ENCODE measurements at places on chromosomes 12 and 14. TPM values are rescaled to one million over a fixed set of nuclear protein-coding genes. Genes with fewer than 3 reads are reported as not detected.
A peak's percentile ranks its signal among the peaks of the same experiment; 100 is the strongest.

The KRT79 gene
- 0.16 TPM for total RNA-seq

The RNF34 gene
- total RNA-seq = 21.4 TPM

The IL22 gene
- not detected for total RNA-seq

The JAG2 gene
- 22.4 TPM for total RNA-seq

The PLEKHD1 gene
- 0.24 TPM for total RNA-seq

The BICDL1 gene
- 12.6 TPM for total RNA-seq

The ENDOU gene
- 0.62 TPM for total RNA-seq

The COL2A1 gene
- total RNA-seq = not detected

The MUCL1 gene
- not detected for total RNA-seq

The ZBTB42 gene
- total RNA-seq = 5.2 TPM

DNA sequence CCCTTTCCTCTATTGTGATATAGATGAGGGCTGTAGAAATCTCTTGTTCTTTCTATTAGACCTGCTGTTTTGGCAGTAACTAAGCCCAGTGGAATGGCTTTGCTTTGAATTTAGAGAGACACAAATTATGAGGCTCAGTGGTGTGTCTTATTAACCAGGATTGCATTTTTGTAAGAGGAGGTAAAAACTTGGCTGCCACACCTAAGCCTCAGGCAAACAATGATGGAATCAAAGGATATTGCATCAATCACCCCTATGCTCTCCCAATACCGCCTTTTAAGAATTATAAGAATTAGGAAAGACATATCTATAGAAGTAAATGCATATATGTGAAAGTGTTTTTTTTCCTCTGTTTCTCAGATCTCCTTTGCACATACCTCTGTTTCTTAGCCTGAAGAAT lies 63.3 kb downstream of the ACSS3 start:
- DNase-seq = no peak

DNA sequence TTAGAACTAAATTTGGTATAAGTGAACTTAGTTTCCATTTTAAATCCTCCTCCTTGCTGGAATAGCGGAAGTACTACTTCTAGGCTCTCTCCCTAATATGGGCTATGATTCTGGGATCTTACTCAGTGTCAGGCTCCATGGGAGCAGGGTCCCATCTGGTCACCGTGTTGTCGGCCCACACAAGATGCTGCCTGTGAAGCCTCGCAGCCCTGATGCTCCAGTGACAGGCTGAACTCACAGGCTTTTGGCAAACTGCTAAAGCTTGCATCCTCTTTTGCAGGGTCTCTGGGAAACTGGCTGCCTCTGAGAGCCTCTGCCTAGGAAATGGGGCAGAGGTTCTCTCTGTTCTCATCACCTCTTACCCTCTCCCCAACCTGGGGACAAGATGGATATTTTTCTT lies 88.4 kb downstream of the RPAP3 start:
- no peak for DNase-seq

DNA sequence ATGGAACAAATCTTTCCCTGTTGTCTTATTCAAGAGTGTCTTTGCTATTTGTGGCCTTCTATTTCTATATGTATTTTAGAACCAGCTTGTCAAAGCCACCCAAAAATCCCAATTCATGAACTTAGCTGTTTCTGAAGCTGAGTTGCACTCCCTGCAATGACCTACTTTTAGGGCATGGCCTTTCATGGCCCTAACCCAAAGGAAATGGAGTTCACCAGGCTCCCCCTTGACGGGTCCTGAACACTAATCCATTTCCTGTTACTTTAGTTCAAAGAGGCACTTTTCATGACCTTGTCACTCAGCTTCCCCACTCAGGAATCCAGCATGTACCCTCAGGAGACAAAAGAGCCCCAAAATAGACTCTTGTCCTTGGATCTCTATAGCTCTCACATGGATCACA lies 7.6 kb downstream of the TMED8 start:
- DNase-seq = no peak

GRCh38 chr14:91315844-91316267 lies 71.4 kb upstream of the GPR68 start:
- DNase-seq = no peak

DNA sequence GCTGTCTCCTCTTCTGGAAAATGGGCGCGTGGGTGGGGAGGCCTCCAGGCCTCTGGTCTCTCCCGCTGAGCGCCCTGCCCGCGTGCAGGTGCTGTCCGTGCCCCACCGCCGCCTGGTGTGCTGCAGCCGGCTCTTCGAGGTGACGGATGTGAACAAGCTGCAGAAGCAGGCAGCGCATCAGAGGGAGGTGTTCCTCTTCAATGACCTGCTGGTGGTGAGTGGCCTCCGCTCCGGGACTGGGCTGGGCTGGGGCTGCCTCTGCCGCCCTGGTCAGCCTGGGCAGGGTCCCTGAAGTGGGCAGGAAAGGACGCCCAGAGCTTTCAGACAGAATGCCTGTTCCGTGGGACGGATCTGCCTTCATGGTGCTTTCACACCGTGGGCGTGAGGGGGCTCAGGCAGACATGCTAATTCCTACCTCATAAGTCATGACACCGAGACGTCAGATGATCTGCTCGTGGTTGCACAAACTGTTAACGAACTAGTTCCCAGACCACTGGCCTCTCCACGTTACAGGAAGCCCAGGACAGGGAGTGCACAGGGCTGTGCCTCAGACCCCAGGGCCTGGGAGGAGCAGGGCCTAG lies 50.5 kb downstream of the SLC6A12 start:
- no peak for DNase-seq

DNA sequence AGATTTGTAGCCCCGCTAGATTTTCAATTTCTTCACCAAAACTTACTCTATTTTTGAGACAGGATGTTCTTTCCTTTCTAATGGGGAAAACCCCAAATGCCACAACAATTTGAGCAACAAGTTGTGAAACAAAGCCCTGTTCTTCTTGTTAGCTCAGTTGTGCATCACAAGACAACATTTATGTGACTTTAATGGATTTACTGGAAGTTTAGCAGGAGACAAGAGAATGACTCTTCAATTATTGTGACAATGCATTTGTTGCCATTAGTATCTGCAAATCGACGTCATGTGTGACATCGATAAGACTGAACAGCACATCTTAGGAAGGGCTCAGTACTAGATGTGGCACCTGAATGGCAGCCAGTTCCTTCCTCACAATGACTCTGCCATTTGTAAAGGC lies 1028.9 kb upstream of the TMEM132C start:
- DNase-seq = no peak

GRCh38 chr12:131074221-131075083 lies 120.7 kb downstream of the ADGRD1 start:
- peak; percentile 69 for DNase-seq

DNA sequence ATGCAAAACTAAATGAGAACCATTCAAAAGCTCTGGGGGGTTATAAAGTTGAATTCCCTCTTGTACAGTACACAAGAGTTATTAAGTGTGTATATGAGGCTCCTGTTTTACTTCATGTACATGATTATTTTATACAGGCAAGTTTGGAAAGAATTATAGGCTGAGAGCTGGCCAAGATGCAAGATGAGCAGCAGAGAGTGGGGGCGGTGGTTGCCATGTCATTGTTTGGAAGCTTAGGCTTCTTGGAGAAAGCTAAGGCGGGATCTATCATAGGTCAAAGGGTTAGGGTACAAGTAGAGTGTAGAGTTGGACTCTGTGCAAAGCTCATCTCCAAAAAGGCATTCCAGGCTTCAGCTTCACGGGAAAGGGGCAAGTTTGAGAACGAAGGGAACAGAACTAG lies 297.1 kb upstream of the TBX3 start:
- DNase-seq = no peak

DNA sequence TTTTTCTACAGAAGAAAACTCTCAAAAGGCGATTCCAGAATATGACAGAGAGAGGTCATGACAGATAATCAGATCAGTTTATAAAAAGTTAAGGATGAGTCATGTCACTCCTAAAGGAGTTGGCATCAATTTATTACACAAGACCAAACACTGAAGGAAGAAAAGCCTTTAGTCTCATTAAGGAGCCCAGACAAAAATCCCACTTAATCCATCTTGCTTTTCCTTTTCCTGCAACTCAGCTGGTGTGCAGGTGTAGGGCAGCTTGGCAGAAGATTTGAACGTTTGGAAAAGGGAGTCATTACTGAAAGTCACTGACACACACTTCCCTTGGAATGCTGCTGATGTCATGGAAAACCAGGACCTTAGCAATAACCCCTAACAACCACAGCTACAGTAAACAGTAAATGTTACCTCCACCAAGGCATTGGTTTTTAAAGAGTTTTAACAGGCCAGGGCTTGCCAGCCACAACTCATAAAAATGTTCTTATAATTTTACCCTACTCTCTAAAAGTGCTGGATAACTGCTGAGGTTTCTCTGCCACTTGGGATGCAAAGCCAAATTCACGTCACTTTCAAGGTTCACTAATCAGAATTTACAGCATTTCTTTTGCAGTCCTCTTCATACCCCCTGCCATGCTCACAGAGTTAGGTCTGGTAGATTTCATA lies 320.6 kb downstream of the RAD51B start:
- DNase-seq = peak; percentile 25

DNA sequence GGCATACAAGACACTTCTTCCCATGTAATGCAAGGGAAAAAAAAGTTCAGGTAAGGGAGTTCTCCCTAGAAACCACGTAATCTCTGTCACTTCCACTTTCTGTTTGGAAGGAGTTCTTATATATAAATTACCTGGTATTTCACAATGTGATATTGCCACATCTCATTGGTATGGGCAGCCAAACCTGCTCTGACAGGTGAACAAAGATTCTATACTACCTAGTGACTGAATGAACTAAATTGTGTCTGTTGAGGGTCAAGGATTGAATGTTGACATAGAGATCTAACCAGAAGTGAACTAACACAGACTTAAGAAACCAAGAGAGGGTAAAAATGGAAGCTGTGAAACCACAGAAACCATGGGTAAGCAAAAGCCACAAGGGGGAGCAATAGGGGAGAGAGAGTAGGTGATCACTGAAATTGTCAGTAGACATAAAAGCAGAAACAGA lies 161.3 kb downstream of the RPL10L start:
- no peak for DNase-seq

GRCh38 chr14:26594756-26595545 lies 2.9 kb downstream of the NOVA1 start:
- DNase-seq = no peak

- no peak for DNase-seq
These were observed 13.7 kb upstream of the DYNC1H1 start for GRCh38 chr14:101950516-101951215.

DNA sequence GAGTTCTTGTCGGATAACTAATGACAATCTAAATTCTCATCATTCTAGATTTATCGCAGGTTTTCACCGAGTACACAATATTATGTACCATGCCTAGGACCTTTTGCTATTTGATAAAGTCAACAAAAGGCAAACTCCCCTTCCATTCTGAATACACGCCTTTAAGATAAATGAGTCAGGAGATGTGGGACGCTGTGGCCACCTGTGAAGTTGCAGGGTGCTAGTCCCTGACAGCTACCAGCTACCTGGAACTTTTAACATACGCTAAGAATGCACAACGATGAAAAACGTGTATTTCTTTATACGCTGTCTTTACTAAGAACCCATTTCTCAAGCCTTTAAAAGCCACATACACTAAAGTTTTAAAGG lies 678 bp downstream of the MDM1 start:
- DNase-seq = no peak

GRCh38 chr14:21874167-21874566 lies 200.5 kb upstream of the OR4E1 start:
- DNase-seq = no peak

All from left cardiac atrium (tissue), 4 donors.